ENCODE measurements at places on chromosomes 6 and 20.

- no peak for DNase-seq
Observed at GRCh38 chr6:18457065-18457737, 70.1 kb downstream of the RNF144B start.

GRCh38 chr6:43644940-43645612 is at the start of gene RSPH9:
RSPH9 (plus strand) TSS chr6:43645036; CDS start chr6:43645099, 63 bp downstream.
- no peak for DNase-seq

GRCh38 chr6:28105245-28105639 is 19.2 kb upstream of the ZSCAN16 start:
- no peak for DNase-seq

GRCh38 chr6:169112483-169113320 is 140.9 kb downstream of the THBS2 start:
- DNase-seq = no peak

GRCh38 chr20:51144476-51144875 is 121.6 kb upstream of the KCNG1 start:
- no peak for DNase-seq

DNA sequence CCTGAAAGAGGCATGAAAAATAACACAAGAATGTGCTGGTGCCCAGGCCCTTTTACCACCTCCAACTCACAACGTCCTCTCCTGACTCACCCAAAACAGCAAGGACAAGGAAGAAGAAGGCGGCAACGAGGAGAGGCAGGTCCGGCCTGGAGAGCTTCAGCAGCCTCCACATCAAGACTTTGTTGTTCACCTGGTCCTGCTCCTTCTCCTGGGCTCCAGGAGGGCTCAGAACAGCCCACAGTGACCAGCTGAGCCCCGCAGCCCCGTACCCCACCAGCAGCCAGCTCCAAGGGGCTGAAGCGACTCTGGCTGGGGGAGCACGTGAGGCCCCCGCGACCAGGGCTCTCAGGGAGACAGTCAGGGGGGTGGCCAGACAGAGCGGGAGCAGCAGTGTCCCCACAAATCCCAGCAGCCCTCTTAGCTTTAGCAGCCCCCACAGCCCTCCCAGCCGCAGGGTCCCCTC is 857 bp downstream of the TAP2 start:
- no peak for DNase-seq

DNA sequence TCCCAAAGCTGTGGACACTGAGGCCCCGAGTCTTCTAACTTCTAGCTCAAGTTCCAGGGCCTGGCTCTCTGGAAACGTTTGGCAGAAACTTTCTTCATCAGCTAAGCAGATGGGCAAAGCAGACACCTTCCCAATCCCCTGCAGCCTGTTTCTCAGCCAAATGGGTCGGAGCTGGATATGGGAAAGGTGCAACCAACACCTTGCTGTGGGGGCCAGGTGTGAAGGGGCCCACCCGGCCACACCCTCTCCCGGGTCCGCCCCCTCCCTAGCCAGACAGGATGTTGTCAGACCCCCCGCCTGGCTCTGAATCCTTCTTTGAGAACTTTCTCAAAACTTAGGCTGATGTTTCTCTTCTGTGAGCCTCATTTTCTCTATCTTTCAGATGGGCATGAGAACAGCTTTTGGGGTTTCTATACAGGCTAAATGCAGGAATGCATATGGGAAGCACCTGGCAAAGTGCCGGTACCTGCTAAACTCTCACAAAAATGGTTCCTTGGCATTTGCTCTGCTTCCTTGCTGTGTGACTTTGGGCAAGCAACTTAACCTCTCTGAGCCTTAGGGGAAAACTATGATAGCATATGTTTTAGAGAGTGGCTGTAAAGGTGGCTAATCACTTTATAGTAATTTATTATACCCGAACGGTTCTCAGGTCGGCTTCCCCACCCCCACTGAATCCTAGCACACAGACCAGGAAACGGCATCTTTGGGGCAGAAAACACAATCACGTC is 1.8 kb downstream of the SNAI1 start:
- DNase-seq = no peak

GRCh38 chr20:10771435-10772140 is 97.8 kb upstream of the JAG1 start:
- no peak for DNase-seq

DNA sequence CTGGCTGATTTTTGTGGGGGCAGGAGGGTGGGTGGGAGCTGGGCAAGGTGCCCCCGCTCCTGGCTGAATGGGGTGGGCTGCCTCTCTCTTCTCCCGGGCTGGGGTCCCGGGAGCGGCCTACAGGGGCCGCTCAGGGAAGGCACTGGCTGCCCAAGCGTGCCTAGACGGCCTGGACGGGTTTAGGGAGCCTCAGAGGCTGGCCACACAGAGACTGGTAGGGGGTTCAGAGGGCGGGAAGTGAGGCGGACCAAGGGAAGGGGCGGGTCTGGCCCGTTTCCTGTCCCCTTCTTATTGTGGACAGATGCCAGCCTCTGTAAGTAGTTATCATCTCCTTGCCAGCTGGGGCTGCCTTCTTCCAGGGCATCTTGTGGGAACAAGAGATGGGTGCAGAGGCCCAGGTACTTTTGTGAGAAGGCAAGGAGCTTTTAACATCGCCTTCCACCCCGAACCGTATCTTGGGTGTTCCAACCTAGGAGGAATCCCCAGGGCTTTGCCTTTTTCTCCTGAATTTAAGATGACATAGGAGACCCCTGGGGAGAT is 437 bp downstream of the CD40 start:
- DNase-seq = no peak

GRCh38 chr20:45781391-45781931 is 10.2 kb downstream of the WFDC3 start:
- no peak for DNase-seq

DNA sequence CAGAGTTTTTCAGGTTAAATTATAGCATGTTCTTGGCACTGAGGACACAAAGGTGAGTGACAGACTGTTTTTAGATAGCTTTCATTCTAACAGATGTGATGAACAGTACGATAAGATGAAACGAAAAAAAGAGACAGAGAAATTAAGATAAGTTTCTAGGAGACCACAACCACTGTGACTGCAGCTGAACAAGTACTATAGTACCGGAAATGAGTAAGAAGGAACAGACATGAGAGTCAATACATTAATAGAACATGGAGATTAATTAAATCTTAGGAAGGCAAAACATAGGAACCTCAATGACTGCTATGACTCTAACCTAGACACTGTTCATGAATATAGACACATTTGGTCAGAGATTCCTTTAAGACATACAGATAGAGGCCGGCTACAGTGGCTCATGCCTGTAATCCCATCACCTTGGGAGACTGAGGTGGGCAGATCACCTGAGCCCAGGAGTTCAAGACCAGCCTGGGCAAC is 40.2 kb downstream of the HBS1L start:
- DNase-seq = no peak

- no peak for DNase-seq
Observed at GRCh38 chr20:24779946-24780345, 169.1 kb upstream of the CST7 start.

GRCh38 chr6:27757307-27757706 is 154.9 kb downstream of the OR2B2 start:
- peak; percentile 6 for DNase-seq

GRCh38 chr6:91716361-91716760 is 1129.5 kb upstream of the MAP3K7 start:
- no peak for DNase-seq

- DNase-seq = no peak
Observed at GRCh38 chr6:11732036-11732631, 46.5 kb downstream of the ADTRP start.

DNA sequence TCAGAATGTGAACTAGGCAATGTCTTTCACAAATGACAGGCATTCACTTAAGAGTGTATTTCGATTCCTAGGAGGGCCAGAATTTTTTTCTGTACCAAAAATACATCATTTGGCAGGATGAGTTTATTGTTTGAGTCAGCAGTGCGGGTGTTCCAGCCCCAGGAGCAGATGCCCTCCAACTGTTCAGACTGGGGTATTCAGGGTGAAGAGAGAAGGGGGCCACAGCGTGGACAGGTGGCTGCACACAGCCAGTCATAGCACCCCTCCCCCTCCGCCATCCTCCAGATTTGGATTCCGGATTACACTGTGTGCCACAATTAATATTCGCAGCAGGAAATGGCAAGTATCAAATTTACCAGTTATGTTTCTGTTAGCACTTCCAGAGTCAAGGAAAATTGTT is 38.6 kb downstream of the RIPOR2 start:
- DNase-seq = no peak

- DNase-seq = no peak
Observed at GRCh38 chr20:24960861-24961260, 11.8 kb downstream of the CST7 start.

All from occipital lobe (tissue), 3 donors.